ENCODE measurements at places on chromosomes 3 and 15. TPM values are rescaled to one million over a fixed set of nuclear protein-coding genes. Genes with fewer than 3 reads are reported as not detected.

- DNase-seq = no peak
These were observed 304.7 kb downstream of the SUCLG2 start for GRCh38 chr3:67349551-67350174.

DNA sequence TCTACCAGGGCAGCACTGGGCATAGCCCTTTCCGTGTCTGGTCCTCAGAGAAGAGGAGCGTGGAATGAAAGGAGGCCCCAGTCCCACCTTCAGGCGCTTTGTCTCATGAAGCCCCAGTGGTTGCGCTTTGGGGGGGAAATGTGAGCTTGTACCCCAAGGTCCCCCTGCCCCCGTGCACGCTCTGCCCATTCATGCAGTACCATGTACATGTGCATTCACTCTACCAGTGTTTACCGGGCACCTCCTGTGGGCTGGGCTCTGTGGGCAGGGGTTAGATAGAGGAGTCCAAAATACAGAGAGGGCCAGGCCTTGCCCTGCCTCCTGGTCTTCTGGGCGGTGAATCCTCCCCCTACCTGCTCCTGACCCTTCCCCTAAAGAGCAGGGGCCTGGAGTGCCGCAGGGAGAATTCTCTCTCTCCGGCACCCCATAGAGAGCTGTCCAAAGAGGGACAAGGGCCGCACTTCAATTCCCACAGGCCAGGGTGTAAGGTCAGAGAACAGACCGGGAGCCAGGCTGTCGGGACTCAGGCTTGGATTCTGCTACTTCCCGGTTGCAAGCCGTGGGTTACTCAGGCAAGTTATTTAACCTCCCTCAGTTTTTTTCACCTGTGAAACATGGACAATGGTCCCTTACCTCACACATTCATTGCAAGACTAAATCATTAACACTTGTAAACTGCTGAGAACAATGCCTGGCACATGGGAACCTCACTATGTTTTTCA lies 153.4 kb downstream of the MEGF11 start:
- DNase-seq = no peak

DNA sequence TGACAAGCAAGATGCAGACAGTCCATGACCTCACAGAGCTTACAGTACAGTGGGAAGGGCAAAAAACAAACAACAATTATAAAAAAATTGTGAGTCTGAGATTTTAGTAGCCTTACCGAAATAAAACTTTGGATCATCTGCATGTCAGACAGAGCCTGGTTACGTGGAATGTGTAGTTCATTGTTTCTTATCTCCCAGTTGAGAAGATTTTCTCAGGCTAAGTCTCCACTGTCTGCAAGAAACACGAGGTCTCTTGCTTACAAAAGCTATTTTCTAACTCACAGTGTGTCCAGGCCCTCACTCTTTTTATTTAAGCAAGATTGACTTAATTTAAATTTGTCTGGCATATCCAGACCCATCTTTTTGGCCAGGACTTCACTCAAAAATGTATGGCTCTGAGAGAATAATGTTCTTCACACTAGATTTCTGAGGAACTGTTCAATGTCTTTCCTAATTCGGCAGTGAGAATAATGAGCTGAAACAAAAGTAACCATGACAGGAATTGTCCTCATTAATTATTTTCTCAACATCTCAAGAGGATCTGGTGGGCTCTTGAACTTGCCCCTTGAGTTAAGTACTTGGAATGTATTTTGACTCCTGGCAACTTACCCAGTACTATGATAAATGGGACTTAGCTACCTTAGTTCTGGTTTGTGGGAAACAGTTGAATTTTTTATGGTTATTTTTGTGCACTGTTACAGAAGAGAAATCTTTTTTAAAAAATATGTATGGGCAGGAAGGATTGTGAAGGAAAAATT lies 265.1 kb upstream of the COL8A1 start:
- DNase-seq = no peak

DNA sequence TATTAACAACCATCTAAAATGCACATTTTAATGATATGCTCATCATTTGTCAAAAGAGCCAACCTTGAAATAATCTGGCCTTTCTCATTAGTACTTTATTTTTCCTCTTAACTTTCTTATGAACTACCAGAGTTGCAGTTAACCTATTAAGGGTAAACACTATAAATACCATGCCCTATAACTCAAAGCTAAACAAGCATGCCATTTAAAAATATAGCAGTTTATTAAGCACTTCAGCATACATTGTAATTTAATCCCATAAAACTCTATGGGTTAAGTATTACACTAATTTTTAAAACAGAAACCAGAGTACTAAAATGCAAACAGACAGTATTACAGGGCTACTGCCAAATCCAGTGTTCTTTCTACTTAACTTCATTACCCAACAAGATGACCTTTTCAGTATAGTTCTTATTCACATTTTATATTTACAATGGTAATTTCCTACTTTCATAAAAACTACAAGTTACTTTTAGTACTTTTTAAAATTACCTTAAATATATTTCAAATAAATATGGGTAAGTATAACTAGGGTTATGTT lies 11.8 kb downstream of the NPTN start:
- DNase-seq = no peak

GRCh38 chr15:68042855-68043222 lies 11.3 kb upstream of the PIAS1 start:
- DNase-seq = no peak

The ONECUT1 gene
- total RNA-seq = not detected

All from adrenal gland (tissue), 19 donors.